Right renal pelvis (tissue), 4 donors: ENCODE measurements at places on chromosomes 4 and X.

DNA sequence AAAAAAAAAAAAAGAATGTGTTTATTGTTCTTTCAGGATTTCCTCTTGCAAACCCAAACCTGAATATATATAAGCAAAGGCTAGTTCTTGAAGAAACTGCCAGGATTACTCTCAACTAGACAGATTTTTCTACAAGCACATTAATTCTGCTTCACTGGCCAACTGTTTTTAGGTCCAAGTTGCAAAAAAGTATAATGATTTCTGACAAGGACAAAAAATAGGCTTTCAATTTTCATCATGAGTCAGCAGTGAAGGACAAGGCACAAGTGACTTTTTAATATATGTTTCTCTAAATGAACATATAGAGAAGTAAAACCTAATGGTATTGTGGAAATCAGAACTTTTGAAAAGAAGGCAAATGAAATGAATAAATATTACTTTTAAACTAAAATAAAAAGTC lies 73.7 kb downstream of the ELOVL6 start:
- no peak for DNase-seq

- no peak for DNase-seq
Observed at GRCh38 chr4:151850791-151851213, 90.0 kb upstream of the GATB start.

DNA sequence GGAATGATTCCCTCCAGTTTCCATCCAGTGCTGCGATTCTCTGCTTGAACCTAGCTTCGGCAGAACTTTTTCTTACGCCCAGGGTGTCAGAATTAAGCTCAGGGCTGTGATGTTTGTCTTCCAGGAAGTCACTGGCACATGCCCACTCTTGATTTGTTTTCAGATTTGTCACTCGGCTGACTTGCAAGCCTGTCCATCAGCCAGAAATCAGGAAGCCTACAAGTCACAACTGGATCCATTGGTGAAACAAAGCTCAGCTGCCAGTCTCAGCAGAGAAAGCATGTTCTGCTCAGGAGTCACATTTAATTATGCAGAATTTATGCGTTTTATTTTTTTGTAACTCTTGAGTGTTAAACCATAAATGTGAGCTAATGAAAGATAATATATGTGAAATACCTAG lies 38.2 kb upstream of the PNPLA4 start:
- DNase-seq, result no peak

DNA sequence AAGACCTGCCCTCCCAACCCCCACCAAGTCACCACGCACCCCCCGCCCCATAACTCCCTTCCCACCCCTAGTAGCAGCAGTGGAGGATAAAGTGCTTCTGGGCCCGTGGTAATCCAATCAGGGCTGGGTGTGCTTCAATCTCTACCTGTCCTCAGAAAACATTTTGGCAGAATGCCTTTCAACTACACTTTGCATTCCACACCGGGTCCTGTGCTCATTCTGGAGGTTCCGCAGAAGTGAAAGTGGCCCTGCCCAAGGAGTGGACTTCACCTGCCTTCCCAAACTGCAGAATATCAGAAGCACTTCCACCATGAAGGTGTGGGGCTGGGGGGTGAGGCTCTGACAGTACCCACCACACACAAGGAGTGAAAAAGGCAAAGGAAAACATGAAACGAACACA lies 322.3 kb downstream of the DHX15 start:
- no peak for DNase-seq
